GM12891 (cell line): ENCODE measurements at places on chromosomes 3 and 15.

GRCh38 chr3:176296066-176296597 lies 901.1 kb downstream of the TBL1XR1 start:
- no peak for DNase-seq

- no peak for DNase-seq
Observed at GRCh38 chr3:24503616-24504113, 9.0 kb upstream of the THRB start.

GRCh38 chr3:25556447-25556846 lies 108.3 kb downstream of the TOP2B start:
- no peak for DNase-seq

DNA sequence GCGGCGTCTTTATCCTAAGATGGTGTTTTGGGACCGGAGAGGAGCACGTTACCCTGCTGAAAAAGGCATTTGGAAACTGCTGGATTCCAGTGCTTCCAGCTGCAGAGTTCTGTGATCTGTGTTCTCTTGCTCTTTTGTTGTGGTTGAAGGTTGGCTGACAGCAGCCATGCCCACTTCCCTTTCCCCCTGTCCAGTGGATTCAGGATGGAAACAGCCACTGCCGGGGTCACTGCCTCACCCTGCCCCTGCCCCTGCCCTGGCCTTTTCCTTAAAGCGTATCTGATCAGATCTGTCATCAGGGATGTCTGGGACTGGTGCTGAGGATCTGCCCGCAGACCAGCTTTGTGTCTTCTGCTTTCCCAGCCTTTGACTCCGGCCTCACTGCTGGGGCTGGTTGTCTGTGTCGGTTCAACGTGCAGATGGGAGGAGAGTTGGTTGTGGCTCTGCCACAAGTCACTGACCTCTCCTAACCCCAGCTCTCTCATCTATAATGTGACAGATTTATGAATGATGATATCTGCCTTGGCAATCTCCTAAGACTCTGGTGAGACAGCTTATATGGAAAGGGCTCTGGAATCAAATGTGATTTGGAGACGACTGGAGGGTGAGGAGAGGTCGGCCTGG lies 219.4 kb upstream of the BHLHE40 start:
- DNase-seq, result no peak

- no peak for DNase-seq
Observed at GRCh38 chr3:82262193-82262592, 500.7 kb upstream of the GBE1 start.

DNA sequence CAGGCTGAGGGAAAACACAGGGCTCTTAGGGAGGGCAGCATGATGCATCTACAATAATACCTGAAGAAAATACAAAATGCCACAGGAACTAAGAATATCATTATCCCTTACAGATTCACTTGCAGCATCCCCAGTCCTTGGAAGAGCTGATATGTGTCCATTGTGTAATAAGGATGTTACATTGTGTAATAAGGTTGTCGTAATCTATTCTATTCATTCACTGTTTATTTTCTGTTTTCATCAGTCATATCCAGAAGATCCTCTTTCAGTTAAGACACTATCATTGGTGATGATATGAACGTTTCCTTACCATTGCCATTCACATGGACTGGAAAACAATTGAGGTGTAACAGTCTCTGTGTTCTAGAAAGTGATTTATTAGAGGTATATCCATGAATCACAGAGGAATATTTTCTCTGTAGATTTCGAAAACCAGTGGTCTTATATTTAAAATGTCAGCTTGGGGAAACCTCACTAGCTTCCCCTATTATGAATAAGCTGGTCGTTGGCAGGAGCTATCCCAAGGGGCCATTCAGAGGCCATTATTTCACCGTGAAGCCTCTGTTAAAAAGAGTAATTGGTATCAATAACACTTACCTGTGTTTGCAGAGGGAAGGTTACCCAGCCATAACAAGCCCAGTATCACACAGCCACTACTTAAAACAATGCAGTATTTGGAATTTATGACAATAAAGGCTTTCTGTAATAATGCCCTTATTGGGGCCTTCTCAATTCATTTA lies 241.1 kb downstream of the ZNF385D start:
- DNase-seq, result no peak
